ENCODE measurements at places on chromosomes 6 and 20.

DNA sequence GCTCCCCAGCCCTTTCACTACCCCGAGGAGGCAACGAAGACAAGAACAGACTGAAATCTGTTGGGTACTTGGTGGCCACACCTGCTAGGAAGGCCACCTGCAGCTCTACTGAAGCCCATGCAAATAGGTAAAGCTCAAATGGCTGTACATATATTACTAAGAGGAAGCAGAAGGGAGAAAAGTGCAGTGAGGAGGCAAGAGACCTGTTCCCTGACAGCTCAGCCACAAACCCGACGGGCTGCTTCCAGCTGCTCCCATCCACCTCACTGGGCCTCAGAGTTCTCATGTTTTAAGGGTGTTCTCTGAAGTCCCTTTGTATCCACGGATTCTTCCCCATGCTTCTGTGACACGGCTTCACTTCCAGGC, 24.6 kb downstream of the TRAM2 start:
- DNase-seq = no peak

DNA sequence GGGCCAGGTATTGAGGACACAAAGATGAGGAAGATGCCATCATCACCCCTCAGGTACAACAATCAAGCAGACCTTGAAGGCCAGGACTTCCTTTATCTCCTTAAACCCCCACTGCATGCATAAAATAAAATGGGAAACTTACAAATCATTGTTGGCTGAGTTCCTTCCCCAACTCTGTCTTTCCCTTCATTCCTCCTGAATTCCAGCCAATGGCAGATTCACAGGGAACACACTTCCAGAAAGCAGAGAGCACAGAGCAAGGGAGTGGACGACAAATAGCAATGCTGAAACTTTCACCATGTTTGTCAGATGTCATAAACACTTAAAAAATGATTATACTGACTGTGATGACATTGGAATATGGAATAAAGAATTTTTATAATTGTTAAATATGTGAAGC, 37.3 kb upstream of the NXT1 start:
- DNase-seq = no peak

- DNase-seq = no peak
These were observed 26.9 kb downstream of the SLC22A16 start for GRCh38 chr6:110449541-110449895.

- DNase-seq = no peak
These were observed 19.0 kb downstream of the SENP6 start for GRCh38 chr6:75620381-75621304.

DNA sequence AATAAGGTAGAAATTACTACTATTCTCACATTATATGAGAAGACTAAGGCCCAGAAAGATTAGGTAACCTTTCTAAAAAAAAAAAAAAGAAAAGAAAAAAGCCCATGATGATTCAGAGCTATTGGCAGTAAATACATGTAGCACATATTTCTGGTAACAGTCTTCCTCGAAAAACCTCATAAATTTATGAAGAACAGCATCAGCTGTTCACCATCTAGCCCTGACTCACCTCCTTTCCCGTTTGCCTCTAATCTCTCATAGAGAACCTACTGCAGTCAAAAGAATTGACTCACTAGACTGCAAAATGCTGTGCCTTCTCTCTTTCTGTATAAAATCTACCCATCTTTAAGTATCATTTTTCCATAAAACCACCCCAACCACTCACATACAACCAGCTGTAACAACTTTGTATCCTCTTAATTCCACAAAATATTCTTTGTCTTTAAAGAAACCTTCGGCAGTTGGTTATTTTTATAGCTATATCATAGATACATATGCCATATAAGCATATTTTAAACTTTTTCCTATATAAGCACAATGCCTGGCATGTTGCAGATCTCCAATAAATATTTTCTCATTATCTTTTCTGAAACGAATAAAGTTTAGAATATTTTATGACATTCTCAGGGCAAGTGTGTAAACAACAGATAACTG, 152.7 kb upstream of the ENPP5 start:
- DNase-seq = no peak

DNA sequence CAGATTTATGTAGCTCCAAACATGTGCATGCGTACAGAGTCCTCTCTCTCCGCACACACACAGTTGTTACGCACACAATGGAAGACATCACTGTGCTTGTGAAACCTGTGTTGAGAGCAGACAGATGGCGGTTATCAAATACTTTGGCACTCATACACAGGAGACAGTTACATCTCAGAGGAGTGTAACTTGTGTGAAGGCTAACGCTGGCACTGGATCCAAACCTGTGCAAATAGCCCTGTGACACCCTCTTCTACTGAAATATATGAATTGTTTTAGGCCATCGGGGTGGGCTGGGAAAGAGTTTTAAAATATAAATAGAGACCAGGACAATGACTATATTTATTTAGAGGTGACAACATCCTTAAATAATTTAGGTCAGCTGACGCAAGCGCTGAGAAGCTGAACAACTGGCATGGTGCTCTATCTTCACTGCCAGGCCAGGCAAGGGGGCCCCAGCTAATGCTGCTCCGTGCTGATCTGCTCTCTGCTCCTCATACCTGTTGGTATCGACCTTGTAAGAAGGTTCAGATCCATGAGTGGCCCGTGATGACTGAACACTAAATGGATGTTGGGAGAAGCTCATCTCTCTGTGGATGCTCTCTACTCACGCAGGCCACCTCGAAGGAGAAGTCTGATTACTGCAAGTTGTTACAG, 69.4 kb downstream of the FOXC1 start:
- no peak for DNase-seq

- DNase-seq = no peak
These were observed 38.1 kb downstream of the B4GALT5 start for GRCh38 chr20:49675368-49676151.

DNA sequence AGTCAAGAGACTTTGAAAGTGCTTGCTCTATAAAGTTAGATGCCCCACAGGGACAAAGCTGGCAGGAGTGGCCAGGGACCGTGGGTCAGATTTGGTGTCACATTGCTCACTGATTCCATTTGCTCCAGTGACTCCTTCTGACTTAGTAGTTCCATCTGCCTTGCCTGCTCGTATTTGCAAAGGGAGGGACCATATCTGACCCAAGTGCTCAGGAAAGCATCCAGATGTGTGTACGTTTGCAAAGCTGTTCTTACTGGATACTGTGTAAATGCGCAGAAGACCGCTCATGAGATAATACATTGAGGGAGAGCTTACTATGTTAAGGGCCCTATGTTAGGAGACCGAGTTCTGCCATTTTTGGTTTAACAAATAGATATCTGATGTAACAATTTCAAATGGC, 21.2 kb upstream of the CCN6 start:
- DNase-seq = no peak

- DNase-seq = no peak
These were observed 2.7 kb upstream of the PAX1 start for GRCh38 chr20:21702553-21703470.

- no peak for DNase-seq
These were observed 19.9 kb downstream of the TGM2 start for GRCh38 chr20:38144974-38145728.

DNA sequence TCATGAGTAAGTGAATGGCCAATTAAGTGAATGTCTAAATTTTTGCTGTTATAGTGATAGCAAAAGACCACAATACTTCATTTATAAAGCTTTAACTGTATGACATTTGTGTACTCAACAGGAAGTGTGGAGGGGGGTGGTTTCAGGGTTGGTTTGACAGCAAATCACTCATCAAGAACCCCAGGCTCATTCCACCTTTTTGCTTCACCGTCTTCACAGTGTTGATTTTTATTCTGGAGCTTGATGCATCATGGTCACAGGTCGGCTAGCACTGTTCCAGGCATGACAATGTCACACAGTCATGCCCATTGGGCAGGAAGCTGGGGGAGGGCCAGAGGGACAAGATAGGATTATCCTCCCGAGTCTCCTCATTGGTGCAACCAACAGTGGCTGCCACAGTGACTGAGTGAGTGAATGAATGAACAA, 75.0 kb downstream of the MDGA1 start:
- no peak for DNase-seq

- DNase-seq = no peak
These were observed 160.9 kb downstream of the FRK start for GRCh38 chr6:115899730-115900282.

- no peak for DNase-seq
These were observed 3.9 kb downstream of the DOK5 start for GRCh38 chr20:54479138-54479906.
